ENCODE measurements at places on chromosomes 12 and 14.

DNA sequence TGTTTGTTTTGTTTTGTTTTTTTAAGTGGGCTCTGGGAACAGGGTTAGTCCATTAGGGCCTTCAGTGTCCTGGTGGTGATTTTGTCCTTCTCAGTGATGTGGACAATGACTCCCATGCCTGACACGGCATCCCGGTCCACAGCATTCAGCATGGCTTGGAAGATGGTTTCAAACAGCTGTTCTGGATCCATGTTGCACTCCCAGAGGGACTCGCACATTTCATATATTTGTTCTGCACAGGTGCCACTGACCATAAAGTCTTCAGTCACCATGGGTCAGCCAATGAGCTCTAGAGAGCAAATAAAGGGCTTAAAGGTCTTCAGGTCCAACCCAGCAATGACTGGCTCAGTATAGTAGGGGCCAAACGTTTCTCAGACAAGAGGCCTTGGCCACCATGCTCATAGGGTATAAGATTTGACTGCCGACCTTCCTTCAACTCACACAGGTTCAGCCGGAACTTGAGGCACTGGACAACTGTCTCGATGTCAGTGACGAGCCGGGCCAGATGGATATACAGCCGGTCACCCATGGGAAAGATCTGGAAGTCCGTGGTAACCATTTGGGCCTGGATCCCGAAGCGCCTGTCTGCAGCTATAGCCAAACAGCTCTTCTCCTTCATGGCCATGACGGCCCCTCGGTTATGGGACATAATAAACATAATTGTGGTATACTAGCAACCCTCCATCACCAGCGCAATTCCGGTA lies 18.0 kb downstream of the OR10P1 start:
- no peak for DNase-seq

- DNase-seq = no peak
Observed at GRCh38 chr14:47929334-47929733, 253.9 kb upstream of the MDGA2 start.

DNA sequence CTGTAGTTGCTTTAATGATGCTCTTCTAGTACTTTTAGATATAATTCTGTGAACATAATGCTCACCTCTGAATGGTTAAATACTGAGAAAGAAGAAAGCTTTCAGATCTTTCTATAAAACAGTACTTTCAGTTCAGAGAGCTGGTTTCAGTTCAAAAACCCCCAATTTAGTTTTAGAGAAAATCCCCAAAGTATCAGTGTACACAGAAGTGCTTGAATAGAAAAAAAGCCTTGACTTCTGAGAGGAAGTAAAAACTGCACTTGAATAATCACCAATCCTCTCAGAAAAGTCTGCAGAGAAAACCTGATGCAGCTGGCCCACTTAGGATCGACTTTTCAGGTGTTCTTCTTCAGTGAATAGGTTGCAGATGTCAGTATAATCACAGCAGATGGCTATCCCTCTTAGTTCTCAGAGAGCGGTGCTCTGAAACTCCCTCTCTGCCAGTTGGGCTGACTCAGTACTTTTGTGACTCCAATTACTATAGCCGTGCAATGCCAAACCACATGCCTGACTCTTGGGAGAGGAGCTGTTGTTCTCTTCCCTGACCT lies 616.3 kb downstream of the LRFN5 start:
- DNase-seq = peak; percentile 73

- DNase-seq = no peak
Observed at GRCh38 chr14:22606380-22606779, 8.3 kb downstream of the ABHD4 start.

GRCh38 chr12:95626854-95627253 lies 75.6 kb upstream of the USP44 start:
- no peak for DNase-seq

DNA sequence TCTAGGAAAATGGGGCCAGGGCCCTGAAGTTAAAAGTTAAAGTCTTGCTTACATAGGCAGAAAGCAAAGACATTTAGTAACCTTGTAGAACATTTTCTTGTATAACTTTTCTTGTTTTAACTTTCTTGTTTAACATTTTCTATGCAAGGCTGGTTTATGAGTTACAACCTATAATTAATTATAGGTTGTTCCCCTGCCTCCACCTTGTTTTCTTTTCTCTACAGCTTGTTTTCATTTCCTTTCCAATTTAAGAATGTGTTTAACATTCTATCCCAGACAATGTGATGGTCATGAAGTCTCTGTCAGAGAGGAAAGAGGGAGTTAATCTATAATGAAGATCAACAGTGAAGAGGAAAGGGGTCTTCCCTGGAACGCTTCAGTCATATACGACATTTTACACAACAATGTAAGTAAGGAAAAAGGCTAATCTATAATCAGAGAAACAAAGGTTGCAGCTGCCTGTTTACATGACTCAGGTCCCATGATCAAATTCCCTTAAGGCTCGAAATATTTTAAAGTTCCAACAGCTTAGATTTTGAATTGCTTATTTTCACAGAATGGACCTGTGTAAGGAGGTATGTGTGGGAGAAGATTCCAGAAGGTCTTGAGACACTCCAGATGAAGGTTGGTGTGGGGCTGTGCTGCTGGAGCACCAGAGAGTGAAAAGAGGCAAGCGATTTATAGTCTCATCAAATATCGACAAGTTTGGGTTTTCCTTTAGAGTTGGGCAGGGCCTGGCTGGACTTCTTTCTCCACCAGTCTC lies 34.2 kb upstream of the TCL1B start:
- no peak for DNase-seq

DNA sequence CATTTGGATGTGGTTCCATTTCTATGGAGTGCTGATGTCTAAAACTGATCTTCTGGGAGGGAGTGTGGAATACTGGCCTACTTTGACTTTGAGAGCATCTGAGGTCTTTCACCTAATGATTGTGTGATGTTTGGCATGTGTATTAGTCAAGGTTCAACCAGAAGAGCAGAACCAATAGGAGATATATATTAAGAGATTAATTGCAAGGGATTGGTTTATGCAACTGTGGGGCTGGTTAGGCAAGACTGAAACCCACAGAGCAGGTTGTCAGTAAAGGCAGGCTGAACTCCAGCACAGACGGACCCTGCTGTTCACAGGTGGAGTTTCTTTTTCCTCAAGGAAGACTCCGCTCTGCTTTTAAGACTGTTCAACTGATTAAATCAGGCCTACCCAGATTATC lies 11.6 kb downstream of the BMAL2 start:
- peak; percentile 13 for DNase-seq

- DNase-seq = no peak
Observed at GRCh38 chr12:75489187-75489586, 8.6 kb downstream of the GLIPR1 start.

DNA sequence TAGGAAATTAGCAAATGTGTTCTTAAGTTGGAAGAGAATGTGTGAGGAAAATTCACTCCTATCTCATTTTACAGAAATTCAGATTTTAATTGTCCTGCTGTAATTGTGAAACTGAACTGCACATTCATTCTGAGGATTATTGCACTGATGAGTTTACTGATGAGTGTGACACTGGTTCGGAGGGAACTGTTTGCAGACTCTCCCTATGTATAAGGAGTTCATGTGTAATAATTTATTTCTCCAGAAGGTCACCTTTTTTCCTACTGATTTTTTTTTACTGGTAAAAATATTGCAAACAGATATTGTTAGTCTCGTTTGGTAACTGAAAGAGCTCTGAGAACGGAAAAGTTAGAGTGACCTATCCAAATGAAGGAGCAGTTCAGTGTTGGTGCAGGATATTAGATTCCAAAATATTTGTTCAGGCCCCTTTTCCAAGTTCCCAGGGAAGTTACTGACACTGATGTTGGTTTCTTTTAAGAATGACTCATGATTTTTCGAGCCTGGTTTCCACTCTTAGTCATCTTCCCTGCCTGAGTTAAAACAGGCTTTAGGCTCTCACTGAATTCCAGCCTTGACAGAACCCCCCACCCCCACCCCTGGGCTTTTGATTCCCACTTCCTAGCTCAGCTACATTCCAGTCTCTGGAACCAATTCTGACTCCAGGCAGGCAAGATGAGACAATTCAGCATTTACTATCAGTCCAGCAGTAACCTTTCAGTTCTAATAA lies 18.4 kb downstream of the ANO6 start:
- peak; percentile 99 for DNase-seq

DNA sequence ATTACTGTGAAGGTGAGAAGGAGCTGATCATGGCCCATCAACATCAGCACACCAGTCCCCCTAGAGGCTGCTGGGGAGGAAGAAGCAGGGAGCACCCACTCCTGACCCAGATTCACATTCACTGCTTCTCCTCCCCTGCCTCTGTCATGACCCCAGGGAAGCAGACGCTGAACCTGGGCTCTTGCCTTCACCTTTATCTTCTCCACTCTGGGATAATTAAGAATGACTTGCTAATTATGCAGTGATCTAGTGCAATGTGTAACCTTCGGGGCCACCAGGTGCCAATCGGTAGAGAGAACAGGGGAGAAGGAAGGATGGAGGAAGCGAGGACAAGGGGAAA lies 44.4 kb upstream of the IQSEC3 start:
- no peak for DNase-seq

- peak; percentile 96 for DNase-seq
Observed at GRCh38 chr12:43151441-43151981, 400.5 kb downstream of the ADAMTS20 start.

GRCh38 chr14:60922050-60922449 lies 58.8 kb downstream of the TRMT5 start:
- DNase-seq = peak; percentile 41

DNA sequence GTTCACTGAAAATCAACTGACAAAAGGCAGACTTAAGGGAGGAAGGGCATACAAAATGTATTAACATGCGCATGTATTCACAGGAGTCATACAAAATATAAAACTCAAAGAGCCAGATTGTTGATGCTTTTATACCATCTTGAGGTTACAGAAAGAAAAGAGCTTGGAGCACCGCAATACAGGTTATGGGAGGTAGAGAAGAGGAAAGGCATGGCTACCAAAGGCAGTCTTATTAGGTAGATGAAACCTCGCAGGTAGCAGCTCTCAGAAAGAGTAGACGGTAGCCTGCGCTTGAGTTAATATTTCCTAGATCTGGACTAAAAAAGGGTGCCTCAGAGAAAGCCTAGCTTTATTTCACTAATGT lies 69.0 kb upstream of the DHRS4 start:
- no peak for DNase-seq

DNA sequence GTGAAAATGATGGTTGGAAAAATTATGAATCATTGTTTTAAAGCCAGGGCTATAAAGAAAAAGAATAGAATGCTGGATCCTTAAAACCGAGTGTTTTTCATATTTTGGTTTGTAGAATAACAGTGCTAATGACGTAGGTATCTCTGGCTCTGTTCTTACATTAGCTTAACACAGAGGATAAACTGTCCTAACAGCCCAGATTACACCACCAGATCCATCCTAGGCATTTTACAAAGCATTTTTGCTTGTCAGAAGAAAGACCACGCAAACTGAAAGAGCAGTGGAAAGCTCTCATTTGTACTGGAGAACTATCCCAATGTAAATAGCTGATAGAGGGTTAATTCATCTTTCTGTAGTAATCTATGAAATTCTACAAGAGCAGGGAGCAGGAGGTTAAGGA lies 13.6 kb downstream of the IFT81 start:
- no peak for DNase-seq

GRCh38 chr12:115010324-115010995 lies 326.5 kb upstream of the TBX3 start:
- no peak for DNase-seq

GRCh38 chr12:56206452-56207166 lies 15.1 kb downstream of the RNF41 start:
- peak; percentile 50 for DNase-seq

GRCh38 chr14:63088865-63089264 lies 43.6 kb upstream of the KCNH5 start:
- no peak for DNase-seq

DNA sequence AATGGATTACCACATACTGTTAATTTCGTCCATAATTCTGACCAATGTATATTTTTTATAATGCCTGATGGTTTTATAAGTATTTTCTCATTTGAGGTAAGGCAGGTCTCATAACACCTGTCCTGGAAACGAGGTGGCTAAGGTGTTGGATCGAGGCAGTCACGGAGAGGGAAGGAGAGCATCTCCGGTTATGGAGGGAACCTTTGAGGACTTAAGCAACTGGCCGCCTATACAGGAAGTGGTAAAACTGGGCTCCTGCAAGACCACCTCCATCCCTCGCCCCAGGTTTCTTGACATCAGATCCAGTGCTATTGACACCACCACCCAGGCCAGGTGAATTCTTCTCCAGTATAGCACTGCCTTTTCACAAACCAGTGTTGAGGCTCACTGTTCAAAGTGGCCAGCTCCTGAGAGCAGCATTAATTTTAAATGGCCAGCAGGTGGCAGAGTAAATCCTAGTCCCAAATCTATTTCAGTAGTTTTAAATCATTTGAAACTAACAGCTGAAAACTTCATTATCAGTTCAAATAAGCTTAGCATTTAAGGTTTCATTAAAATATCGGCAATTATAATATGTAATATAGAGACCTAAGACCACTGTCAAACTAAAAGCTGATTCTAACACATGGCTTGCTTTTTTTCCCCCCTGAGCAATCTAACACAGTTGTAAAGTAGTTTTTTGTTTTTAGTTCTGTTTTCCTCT lies 100.8 kb downstream of the PPM1A start:
- DNase-seq = peak; percentile 33

- DNase-seq = peak; percentile 83
Observed at GRCh38 chr12:124152731-124153130, 142.2 kb upstream of the RFLNA start.

- no peak for DNase-seq
Observed at GRCh38 chr14:69753860-69754259, 13.1 kb upstream of the SRSF5 start.

GRCh38 chr12:89245090-89245489 lies 107.2 kb downstream of the DUSP6 start:
- DNase-seq = peak; percentile 38

GRCh38 chr14:92659765-92660561 lies 88.5 kb downstream of the LGMN start:
- DNase-seq = peak; percentile 25
